ENCODE measurements at places on chromosomes 2 and 18. TPM values are rescaled to one million over a fixed set of nuclear protein-coding genes. Genes with fewer than 3 reads are reported as not detected.

Gene GAL3ST2
- not detected for total RNA-seq

Gene CPLX4
- total RNA-seq = not detected

Gene CENPO
- total RNA-seq = 15.7 TPM

Gene FSHR
- not detected for total RNA-seq

Gene MC5R
- not detected for total RNA-seq

Gene PXDN
- total RNA-seq = 1,930 TPM

Gene PREPL
- 28.8 TPM for total RNA-seq

Gene ORC4
- total RNA-seq = 37.2 TPM

Gene C1QL2
- total RNA-seq = not detected

Gene SPOPL
- total RNA-seq = 7.9 TPM

Gene ATRAID
- total RNA-seq = 106 TPM

Gene CCDC85A
- total RNA-seq = 8.0 TPM

Gene CIAO1
- 110 TPM for total RNA-seq

Gene PDCL3
- 15.1 TPM for total RNA-seq

Gene VWA3B
- total RNA-seq = not detected

Gene GPR155
- 3.8 TPM for total RNA-seq

GRCh38 chr2:229231328-229231868 is 39.7 kb downstream of the PID1 start:
- DNase-seq = no peak

GRCh38 chr2:215799194-215799593 is 214.2 kb downstream of the MREG start:
- no peak for DNase-seq

DNA sequence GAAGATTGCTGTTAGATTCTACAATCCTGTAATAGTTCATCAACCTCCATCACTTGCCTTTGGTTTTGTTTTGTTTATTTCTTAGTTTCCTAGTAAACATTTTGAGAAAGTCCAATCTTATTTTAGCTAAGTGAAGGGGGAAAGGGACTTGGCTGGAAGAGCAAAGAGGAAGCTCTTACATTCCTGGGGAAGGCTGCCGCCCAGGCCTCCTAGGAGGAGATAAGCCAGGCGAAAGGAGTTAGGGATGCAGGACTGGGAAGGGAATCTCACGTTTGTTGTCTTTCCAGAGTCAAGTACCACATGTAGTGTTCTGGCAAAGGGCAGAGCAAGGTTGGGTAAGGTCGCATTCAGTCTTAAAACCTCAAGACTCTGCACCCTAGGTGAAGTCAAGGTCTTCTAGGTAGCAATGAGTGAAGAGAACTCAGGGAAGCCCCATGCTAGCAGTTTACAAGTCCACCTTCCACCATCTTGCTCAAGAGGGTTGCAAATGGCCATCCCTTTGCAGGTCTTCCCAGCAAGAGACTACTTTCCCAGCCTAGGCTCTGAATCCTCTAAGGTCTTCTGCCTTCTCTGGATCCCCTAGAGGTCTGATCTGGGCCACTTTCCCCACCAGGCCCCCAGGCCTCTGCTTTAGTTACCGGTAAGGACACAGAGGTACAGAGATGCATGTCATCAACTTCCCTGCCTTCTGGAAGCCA is 320.7 kb downstream of the CYP26B1 start:
- DNase-seq = no peak

- no peak for DNase-seq
Measured at GRCh38 chr2:439077-439476, 151.2 kb upstream of the ALKAL2 start.

DNA sequence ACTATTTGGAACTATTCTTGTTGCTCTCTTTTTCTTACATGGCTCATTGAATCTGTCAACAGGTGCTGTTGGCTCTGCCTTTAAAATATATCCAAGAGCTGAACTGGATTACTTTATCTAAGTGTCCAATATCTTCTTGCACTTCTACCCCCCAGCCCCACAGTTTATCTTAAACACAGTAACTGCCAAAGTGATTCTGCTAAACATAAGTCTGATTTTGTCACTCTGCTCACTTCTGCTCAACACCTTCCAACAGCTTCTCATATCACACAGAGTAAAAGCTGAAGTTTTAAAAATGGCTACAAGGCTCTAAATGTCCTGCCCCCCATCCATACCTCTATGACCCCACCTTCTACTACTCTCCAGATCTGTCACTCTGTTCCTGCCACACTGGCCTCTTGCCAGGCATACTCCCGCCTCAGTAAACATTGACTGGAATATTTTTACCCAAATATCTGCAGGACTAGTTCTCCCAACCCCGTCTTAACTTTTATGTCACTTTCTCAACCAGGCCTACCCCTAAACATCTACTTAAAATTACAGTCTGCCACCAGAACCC is 130.7 kb downstream of the CCDC148 start:
- DNase-seq = no peak

- no peak for DNase-seq
Measured at GRCh38 chr2:58620093-58620492, 379.0 kb upstream of the FANCL start.

DNA sequence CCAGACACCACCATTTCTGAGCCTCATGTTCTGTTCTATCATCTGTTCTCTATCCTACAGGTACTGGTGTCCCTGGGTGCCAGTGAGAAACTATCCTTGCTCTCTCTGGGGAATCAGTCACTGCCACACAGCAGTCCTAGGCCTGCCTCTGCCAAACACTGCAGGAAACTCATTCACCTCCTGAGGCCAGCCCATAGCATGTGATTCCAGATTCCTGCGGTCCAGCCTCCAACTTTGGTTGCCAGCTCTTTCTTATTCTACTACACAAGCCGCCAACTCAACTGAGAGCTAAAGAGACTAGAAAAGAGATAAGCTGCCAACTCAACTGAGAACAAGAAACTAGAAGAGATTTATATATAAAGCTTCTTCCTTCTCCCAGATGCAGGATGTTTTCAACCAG is 8.8 kb upstream of the TTLL4 start:
- DNase-seq = no peak

- DNase-seq = no peak
Measured at GRCh38 chr2:99576775-99577174, 87.0 kb upstream of the REV1 start.

DNA sequence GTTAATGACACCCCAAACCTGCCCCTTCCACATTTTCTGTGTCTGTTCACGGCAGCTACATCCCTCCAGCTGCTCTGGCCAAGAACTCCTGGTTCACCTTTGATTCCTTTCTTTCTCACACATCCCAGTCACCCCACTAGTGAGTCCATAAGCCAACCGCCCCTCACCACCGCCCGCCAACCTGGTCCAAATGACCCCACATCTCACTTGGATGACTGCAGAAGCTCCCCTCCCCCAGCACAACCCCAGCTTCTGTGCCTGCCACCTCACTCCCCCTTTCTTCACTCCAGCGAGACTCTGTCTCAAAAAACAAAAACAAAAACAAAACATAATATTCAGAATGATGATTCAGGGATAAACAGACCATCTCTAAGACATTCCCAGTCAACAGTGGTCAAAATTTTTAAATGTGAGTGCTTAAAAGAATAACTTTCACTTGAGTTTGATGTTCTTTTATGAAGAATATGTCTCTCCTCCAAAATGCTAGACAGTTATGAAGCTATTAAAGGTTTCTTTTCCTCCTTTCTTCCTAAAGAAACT is 3.2 kb downstream of the CYS1 start:
- no peak for DNase-seq

DNA sequence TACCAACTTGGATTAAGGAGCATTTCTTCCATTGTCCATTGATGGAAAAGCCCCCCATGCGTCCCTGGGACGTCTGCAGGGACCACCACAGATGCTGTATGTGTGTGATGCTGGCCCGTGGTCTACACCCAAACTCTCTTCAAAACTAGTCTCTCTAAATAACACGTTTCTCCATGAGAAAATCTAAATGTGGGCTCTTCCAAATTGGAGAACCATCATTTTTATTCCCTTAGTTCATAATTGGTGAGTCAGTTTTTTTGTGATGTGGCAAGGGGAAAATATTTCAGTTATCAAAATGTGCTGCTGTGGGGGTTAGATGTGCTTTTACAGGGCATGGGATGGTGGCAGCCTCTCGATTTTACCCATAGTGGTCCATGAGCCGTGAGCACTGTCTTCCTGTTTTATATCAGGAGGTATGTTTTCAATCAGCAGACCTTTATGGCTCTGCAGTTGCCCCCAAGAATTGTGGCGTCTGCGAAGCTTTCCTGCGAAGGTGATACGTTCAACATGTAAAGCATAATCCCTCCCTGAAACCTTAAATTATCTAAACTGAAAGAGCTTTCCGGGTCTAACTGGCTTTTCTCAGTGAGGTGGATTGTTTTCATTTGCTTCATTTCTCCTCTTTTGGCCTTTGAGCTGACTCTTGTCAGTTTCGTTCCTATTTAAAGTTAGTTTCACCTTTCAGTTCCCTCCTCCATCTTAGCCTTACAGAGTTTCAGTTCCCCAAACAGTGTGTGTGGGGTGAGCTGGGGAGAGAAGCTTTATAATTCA is 78.4 kb downstream of the SETBP1 start:
- no peak for DNase-seq

- DNase-seq = peak; percentile 88
Measured at GRCh38 chr2:111698743-111699554, 185.0 kb downstream of the ANAPC1 start.

DNA sequence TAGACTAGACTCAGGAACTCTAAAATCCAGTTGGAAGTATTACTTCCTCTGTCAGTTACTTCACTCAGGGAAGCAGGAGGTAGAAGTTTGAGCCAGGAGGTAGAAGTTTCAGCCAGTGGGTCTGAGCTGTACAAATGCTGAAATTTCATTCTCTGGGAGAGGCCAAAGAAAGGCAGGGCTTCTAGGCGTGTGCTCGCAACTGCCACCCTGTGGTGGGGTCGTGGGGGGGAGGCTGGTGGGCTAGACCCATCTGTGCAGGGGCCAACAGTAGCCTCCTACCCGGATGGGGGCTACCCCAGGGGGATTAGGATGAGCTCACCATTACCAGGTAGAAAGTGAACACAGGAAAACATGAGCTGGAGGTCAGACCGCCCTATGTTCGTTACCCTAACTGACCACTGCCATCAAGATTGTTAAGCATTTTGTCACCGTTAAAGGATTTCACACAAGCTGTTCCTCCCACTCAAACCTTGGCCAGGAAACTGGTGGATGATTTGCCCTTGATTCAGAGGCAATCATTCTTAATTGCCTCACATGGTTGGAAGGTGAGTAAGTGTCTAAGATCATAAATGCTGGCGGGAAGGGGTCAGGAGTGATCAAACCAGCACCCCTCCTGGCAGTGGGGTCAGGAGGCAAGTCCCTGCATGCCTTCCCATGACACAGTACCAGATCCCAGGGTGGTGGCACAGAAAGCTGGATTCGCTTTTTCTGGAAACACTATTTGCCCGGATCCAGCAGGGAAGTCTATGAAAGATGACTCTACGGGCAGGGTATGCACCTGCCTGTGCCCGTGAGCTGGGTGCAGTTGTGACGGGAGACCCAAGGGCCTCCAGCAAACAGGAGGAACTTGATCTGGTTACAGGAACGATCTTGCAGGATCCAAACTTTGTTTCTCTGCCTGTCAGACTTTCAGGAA is 5.2 kb upstream of the FHL2 start:
- DNase-seq = no peak

DNA sequence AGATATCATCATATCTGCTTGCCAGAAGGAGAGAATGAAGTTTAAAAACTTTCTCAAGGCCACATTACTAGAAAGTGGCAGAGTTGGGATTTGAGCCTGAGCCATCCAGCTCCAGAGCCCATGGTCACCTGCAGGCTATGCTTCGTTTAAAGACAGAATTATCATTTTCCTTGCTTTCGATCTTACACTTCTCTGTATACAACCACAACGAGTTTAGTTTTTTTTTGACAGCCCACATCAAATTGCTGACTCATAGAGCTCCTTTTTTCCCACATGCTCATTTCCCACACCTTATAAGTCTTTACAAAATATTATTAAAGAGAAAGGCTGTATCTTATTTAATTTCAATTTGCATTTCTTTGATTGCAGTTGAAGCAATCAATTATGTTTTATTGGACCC is 6.5 kb downstream of the PLEK start:
- DNase-seq = no peak

DNA sequence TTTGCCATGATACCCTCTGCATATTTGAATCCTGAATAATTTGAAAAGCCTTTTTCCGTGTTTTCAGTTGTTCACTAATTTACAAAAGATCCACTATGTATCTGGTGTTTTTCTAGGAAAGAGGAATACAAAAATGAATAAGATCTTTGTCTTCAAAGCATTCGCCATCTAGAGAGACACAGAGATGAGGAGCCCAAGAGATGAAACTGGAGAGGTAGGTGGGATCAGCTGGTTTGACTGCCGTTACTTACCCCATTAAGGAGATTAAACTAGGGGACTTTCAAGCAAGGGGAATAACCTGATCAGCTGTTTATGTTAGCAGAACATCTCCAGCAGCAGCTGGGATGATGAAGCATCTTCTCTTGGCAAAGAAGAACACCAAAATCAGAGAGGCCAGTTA is 150.2 kb upstream of the SATB2 start:
- DNase-seq = no peak

DNA sequence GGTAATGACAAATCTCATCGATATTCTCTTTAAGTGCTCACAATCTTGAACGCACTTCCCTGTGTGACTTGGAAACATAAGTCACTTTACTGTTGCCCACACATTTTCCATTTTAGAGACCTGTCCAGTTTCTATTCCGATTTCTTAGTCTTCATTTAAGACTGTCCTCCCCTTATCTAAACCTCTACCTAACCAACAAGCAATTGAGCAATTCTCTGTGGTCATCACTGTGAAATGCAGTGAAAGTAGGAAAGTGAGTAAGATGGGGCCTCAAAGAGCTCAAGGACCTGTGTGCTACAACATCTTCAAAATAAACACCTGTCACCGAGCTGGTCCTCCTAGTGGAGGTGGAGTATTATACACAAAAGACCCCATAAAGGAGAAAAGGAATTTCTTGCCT is 184.4 kb downstream of the CNTNAP5 start:
- no peak for DNase-seq

GRCh38 chr2:196592331-196592910 is 47.1 kb upstream of the CCDC150 start:
- no peak for DNase-seq

- DNase-seq = no peak
Measured at GRCh38 chr2:124437811-124438210, 412.7 kb downstream of the CNTNAP5 start.

DNA sequence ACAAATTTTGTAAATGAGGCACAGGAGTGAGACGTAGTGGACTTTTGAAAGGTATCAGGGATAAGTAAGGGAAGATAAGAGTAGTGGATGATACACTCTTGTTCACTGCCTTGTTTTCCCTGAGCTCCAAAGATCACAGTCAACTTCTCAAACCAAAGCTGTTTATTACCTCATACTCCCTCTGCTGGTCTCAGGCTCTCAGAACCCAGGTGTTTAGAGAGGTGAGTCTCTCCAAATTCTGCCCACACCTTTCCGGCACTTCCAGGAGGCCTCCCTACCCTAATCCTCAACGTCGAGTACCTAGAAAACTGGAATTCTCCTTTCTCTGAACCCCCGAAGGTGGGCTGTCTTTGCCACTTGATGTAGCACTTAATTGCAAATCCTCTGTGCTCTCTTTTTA is 621.1 kb downstream of the BCL11A start:
- no peak for DNase-seq

- DNase-seq = peak; percentile 31
Measured at GRCh38 chr2:164495491-164496223, 125.6 kb downstream of the GRB14 start.

Measured in glomerular endothelial cell (primary cell).